ENCODE measurements at places on chromosomes 6 and 20. TPM values are rescaled to one million over a fixed set of nuclear protein-coding genes. Genes with fewer than 3 reads are reported as not detected.

TRAPPC3L gene
- not detected for total RNA-seq

RNGTT gene
- total RNA-seq, result 7.0 TPM

DNA sequence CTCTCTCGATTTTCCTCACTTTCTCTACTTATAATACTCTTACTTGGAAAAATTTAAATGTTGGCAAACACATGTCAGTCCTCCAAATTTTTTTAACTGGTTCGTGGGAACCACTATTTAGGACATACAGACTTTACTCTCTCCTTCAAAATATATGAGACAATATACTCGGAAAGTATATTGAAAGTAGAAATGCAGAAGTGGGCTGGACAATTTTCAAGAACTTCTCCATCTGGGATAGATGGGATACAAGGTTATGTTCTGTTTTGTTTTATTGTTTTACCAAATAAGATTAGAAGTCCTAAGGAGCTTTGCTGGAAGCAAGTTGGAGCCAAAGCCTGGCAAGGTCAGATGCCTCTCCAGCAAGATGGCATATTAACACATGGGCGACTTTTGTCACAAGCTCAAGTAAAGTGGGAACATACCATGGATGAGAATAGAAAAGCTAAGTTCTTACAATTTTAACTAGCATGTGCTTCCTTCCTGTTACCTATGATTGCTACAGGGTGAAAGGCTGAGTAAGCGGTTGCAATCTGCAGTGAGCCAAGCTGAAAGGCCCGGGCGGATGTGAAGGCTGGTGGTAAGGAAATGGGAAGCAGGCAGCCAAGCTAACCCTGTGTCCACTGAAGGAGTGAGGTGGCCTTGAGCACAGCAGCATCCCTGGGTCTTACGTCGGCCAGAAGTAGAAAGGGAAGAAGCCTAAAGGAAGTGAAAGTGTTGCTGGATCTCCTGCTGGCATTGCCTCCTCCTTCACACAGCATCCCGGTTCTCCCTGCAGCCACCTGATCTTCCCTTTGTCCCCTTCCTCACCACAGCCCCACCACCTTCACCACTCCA, 7.1 kb downstream of the MAP3K5 start:
- peak; percentile 92 for DNase-seq

GRCh38 chr20:12113468-12114371, 196.0 kb downstream of the BTBD3 start:
- peak; percentile 48 for DNase-seq

- DNase-seq, result no peak
Observed at GRCh38 chr6:15276036-15276985, 30.4 kb downstream of the JARID2 start.

- peak; percentile 52 for DNase-seq
Observed at GRCh38 chr6:20655317-20655716, 121.1 kb downstream of the CDKAL1 start.

TMEM14C gene
- 82.4 TPM for total RNA-seq

CAPN11 gene
- 0.20 TPM for total RNA-seq

SYCP2L gene
- not detected for total RNA-seq

BHLHE23 gene
- not detected for total RNA-seq

DNA sequence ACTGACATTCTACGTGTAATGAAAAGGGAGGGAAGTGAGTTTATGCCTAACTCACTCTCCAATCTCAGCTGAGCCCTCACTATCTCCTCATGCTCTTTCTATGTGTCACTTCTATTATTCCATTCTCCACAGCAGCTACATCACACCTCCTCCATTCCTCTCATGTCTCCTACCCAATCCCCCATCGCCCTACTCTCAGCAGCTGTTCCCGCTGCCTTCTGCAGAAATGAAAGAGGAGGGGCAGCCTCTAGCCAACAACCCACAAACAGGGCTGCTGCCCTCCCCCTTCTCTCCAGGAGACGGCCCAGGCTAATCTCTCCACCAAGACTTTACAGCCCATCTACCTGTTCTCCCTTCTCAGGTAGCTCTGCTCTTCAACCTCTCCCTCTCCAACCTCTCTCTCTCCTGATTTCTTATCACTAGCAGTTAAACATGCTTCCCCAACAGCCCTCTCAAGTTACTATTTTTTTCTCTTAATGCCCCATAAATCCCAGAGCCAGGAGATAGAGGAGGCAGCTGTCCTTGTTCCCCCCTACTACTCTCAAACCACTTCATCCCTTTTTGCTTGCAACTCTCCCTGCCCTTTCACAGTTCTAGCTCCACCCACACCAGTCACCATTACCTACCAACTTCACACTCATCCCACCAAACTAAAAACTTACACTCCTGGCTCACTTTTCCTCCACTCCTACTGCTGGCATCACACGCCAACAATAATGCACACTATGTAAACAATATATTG, 136.5 kb downstream of the BTBD9 start:
- DNase-seq, result no peak

GRCh38 chr6:47519279-47519678, 41.7 kb downstream of the CD2AP start:
- peak; percentile 27 for DNase-seq

DNA sequence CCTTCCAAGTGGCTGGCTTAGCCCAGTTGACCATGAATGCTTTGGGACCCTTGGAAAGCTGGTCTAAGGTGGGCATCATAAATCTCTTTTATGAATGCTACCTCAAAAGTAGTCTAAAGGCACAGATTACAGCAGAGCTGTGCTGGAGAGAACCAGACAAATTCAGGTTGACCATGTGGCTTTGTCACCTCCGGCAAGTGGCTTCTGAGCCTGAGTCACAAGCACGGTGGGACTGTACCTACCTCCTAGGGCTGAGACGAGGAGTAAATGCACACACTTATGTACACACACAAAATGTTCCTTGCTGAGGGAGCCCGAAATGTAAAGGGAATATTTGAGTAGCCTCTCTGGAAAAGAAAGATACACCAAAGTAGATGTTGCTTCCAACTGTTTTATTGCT, 155.9 kb downstream of the NFATC2 start:
- no peak for DNase-seq

GHRH gene
- not detected for total RNA-seq

GRCh38 chr20:37336369-37337207, 9.4 kb upstream of the SRC start:
- peak; percentile 41 for DNase-seq

PLCB1 gene
- total RNA-seq, result 11.8 TPM

ESR1 gene
- total RNA-seq, result under 0.01 TPM

- no peak for DNase-seq
Observed at GRCh38 chr20:15561707-15562404, 1011.4 kb downstream of the KIF16B start.

GRCh38 chr20:53827292-53828087, 233.9 kb upstream of the ZNF217 start:
- DNase-seq, result no peak

- DNase-seq, result no peak
Observed at GRCh38 chr6:42349753-42350511, 101.8 kb downstream of the TRERF1 start.

DNA sequence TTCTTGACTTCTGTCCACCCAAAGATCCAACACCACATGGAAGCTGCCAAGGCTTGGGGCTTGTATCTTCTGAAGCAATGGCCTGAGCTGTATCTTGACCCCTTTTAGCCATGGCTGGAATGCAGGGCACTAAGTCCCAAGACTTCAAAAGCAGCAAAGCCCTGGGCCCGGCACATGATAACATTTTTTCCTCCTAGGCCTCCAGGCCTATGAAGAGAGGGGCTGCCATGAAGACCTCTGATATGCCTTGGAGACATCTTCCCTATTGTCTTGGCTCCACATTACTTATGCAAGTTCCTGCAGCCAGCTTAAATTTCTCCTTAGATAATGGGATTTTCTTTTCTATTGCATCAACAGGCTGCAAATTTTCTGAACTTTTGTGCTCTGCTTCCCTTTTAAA, 1252.6 kb upstream of the CITED2 start:
- no peak for DNase-seq

GRCh38 chr6:53159558-53159957, 10.9 kb upstream of the GCM1 start:
- DNase-seq, result no peak

DNA sequence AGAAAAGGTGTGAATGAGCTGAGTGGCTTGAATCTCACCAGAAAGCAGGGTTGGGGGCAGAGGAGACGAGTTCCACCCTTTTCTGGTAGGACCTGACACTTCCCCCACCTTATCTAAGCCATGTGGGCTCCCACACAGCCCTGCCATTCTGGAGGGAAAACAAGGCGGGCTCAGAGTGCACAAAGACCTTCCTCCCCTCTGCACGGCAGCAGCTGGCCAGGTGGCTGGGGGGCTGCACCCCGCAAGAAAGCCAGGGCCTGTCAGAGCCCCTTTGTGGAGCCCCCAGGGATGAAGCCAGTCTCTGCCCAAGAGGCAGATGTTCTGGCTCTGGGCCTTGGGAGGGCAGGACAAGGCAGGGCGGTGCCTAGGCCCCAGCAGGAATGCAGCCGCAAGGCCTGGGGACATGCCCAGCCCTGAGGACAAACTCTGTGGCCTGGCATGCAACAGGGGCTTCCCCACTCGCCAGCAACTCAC, 48.4 kb upstream of the DSN1 start:
- DNase-seq, result no peak

- peak; percentile 93 for DNase-seq
Observed at GRCh38 chr6:167733740-167734661, 92.7 kb upstream of the AFDN start.

SLC39A7 gene
- 95.2 TPM for total RNA-seq

DNA sequence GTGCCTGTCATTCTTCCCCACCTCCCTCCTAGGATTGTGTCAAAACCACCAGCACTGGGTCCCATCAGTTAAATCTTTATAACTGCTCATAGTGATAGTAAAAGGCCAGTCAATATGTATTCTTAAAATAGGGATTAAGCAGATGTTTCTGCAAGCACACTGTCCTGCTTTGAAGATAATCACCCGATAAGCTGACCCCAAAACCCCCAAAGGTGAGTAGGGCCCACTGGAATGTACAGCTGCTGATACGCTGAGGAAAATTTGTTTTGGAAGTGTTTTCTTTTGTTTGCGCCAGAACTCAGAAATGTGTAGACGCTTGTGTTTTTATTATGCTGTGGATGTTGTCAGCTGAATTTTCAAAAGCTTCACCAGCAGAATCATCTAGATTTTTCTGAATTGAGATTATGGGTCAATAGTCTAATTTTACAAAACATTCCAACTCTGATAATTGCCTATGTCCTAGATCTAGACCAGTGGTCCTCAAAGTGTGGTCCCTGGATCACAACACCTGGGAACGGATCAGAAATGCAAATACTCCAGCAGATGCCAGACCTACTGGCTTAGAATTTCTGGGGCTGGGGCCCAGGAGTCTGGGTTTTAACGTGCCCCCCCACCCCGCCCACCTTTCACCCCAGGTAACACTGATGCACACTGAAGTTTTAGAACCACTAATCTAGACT, 11.4 kb downstream of the BFSP1 start:
- DNase-seq, result no peak

SNAP25 gene
- total RNA-seq, result 0.22 TPM

DNA sequence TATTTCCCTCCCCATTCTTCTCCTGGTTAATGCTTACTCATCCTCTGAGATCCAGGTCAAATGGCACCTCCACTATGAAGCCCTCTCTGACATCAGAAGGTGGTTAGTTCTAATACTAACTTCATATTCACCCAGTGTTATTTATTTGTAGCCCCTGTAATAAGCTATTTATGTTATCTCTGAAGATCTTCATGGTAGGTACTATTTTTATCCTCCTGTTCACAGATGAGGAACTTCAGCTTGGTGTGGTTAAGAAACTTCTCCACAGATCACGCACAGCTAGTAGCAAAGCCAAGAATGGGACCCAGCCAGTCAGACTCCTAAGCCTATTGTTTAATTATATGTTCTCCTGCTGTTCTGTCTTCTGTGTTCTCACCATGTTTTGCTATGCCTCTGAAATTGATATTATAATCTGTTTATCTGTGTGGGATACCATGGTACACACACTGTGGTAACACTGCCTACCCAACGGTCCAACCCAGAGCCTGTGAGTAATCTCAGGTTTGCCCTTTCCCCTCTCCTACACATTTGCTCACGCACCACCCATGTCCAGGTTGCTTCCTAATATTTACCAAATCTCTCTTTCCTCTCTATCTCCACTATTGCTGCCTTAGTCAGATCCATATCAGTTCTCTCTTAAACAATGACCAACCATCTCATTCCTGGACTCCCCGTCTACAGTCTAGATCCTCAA, 98.4 kb downstream of the IPCEF1 start:
- DNase-seq, result no peak

- no peak for DNase-seq
Observed at GRCh38 chr6:135114355-135115145, 59.9 kb upstream of the HBS1L start.

GRCh38 chr6:109397020-109397419, 14.8 kb upstream of the CD164 start:
- DNase-seq, result peak; percentile 9

Data from lung microvascular endothelial cell (primary cell).